ENCODE measurements at places on chromosomes 7 and 10.
A peak's percentile ranks its signal among the peaks of the same experiment; 100 is the strongest.

GRCh38 chr10:63719226-63719856 lies 198.1 kb downstream of the REEP3 start:
- DNase-seq = no peak

DNA sequence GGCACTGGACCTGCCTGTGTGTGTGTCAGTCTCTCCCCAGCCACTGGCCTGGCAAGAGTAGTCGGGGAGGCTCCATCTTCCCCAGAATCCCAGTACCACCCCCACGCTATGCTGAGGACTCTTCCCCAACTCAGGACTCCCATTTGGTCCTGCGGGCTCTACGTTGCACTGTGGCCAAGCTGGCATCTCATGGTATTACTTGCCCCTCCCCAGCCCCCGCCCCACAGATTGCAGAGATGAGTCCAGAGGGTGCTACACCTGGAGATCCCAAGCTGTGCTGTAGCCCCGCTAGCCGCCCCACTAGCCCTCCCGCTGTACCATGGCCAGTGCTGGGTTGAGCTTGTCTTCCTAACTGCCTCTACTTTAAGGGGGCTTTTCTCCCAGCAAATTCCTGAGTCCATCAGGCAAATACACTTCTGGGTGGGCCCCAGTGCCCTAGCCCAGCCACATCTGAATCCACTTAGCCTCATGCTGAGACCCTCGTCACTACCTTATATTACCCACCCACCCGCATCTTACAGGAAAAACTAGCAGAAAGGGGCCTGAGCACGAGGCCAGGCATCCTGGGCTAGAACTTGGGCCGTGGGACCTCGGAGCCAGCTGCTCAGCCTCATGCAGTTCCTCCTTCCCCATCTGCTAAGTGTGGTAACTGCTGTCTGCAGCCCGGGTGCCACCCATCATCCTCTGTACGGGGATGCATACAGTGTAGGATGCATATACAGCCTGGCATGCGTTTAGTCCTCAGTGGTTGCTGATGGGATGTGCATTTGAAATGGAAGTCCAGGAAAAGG lies 65.8 kb upstream of the CACUL1 start:
- DNase-seq = no peak

DNA sequence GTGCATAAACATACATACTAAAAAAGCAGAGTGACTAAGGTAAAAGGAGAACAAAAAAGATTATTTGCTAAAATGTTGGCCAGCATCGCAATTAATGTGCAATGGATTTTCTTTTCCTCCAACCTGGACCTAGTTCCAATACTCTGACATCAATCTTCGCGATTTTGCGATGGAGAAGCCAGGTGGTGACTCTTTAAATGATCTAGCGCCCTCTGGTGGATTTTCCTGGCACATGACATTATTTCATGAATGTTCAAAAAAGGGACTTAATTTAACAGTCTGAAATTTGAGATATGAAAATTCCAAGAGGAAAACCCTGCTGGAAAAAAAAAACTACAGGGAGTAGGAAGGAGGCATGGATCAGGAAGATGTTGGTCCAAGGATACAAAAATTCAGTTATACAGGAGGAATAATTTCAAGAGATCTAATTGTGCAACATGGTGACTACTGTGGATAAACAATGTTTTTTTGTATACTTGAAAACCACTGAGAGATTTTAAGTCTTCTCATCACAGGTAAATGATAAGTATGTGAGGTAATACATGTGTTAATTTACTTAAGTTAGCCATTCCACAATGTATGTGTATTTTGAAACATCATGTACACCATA lies 4.3 kb upstream of the KCNMA1 start:
- peak; percentile 56 for DNase-seq

DNA sequence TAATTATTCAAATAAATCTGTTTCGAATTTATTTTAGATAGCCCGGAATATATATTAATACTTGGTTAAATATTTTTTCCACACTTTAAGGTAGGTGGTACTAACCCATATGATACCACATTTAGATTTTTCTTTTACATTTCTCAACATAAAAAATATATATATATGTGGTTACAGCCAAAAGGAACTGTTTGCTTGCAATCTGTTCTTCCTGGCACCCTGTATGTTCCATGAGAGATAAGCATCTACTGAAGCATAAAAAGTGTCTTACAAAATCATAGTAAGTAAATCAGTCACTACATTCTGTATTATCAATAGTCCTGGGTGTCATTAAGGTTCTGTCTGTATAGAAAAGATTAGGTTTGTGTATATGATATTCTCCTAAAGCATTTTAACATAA lies 726.8 kb downstream of the GRM8 start:
- no peak for DNase-seq

DNA sequence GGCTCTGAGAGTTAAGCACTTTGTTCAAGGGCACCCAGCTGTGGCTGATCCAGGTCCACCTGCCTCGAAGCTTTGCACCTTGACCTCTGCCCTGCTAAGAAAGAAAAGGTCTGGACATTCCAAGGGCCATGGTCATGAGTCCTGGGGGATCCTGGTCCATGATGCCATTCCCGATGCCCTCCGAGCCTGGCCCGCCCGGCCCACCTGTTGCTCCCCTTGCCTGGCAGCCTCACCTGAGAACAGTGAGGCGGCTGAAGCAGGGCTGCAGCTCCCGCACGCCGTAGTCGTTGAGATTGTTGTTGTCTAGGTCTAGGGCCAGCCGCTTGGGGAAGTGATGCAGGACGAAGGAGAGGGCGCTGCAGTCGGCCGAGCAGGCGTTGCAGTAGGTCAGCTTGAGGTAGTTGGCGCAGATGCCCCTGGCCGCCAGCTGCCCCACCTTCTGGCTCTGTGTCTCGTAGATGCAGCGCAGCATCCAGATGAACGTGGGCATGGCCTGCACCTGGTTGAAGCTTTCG lies 27.5 kb downstream of the NOD1 start:
- DNase-seq = no peak

DNA sequence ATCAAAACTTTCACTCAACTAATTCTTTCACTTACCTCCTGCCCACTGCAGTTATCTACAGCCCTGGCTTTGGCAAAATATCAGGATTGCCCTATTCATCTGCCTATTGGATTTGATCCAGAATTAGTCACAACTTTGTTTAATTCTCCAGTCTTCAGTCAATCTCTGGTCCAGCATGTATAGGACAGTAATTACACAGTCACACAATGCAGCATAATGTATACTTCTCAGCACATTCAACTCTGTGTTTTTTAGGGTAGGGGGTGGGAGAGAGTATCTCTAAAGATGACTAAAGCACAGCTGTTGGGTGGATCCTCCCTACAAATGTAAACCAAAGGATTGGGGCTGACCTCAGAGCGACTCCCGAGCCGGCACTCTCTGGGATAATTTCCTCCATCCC lies 17.7 kb upstream of the NRP1 start:
- no peak for DNase-seq

GRCh38 chr7:104142147-104142546 lies 65.7 kb downstream of the ORC5 start:
- no peak for DNase-seq

DNA sequence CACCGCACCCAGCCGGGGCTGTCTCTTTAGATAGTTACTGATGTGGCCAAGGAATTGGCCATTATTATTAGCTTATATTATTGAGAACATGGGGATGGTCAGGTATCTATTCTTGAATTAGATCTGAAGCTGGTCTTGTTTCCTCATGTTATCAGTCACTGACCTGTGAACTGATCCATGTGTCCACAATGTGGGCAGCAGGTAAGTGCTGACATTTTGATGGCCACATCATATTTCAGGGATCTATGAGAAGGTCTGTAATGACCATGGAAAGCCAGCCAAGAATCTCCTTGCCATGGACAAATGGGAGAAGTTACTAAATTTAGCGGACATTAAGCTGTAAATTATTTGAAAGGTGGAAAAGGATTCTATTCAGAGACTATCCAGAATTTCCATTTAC lies 61.4 kb downstream of the GBF1 start:
- no peak for DNase-seq

Data from WTC11 (cell line).